ENCODE measurements at places on chromosomes 13 and 19.

- DNase-seq, result no peak
These were observed 1422.1 kb downstream of the PCDH9 start for GRCh38 chr13:65808061-65808460.

DNA sequence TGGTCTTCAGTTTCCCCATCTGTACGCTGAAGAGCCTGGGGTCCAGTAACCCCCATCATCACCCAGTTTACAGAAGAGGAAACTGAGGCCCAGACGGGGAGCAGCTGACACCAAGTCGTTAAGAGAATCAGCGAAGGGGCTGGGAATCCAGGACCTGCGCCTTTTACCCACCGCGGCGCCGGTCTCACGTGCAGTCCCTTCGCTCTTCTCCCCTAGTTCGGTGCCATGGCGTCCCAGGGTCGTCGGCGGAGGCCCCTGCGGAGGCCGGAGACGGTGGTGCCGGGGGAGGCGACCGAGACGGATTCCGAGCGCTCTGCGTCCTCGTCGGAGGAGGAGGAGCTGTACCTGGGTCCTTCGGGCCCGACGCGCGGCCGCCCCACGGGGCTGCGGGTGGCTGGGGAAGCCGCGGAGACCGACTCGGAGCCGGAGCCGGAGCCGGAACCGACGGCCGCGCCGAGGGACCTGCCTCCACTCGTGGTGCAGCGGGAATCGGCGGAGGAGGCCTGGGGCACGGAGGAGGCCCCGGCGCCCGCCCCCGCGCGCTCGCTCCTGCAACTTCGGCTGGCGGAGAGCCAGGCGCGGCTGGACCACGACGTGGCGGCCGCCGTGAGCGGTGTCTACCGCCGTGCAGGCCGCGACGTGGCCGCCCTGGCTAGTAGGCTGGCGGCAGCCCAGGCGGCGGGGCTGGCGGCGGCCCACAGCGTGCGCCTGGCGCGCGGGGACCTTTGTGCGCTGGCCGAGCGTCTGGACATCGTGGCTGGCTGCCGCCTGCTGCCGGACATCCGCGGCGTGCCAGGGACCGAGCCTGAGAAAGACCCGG is 698 bp downstream of the BLOC1S3 start:
- DNase-seq, result no peak

DNA sequence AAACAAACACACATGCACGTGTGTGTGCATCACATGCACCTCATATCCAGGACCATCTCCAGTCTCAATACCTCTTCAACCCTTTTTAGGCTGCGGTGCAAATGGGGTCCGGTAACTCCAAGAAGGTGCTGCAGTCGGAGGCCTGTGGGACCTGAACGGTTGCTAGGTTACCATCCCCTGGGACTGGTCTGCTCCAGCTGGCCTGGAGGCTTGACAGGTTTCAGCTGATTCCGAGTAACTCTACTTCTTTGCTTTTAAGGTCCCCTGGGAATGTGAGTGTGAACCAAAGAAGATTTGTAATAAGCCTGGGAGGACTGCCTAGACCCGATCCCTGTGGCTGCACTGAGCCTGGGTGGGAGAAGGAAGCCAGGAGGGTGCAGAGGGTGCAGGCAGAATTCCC is 117.5 kb downstream of the CCNA1 start:
- DNase-seq, result no peak

DNA sequence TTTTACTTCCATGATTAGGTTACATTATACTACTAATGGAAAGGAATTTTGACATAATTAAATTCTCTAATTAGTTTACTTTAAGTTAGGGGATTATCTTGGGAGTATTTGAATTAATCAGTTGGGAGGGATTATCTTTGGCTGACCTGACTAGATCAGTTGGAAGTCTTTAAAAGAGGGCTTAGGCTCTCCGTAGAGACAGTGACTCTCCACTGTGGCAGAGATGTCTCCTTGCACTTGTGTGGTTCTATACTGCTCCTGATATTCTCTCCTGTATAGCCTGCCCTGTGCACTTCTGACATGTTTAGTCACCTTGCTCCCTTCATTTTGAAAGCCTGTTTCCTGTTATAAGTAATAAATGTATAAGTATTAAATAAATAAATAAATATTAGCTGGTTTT is 1612.3 kb upstream of the PRR20A start:
- no peak for DNase-seq
